Stimulated activated CD8-positive, alpha-beta memory T cell treated with anti-CD3 and anti-CD28 coated beads, Interleukin-4, amount 100 ng/mL, for 1 hour (primary cell): ENCODE measurements at places on chromosomes 5 and 9.

DNA sequence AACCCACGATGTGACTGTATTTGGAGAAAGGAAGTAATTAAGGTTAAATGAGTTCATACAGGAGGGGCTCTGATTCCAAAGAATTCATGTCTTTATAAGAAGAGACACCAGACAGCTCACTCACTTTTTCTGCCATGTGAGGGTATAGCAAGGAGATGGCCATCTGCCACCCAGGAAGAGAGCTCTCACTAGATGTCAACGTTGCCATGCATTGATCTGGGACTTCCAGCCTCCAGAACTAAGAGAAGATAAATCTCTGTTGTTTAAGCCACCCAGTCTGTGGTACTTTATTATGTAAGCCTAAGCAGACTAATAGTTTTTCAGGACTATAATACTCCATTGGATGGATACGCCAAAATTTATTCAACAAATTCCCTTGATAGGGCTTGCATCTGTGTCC is 89.8 kb upstream of the RAD23B start:
- DNase-seq: no peak

GRCh38 chr5:120706877-120707276 is 242.8 kb downstream of the PRR16 start:
- no peak for DNase-seq

- no peak for DNase-seq
Observed at GRCh38 chr9:133171161-133171961, 7.6 kb upstream of the GBGT1 start.

DNA sequence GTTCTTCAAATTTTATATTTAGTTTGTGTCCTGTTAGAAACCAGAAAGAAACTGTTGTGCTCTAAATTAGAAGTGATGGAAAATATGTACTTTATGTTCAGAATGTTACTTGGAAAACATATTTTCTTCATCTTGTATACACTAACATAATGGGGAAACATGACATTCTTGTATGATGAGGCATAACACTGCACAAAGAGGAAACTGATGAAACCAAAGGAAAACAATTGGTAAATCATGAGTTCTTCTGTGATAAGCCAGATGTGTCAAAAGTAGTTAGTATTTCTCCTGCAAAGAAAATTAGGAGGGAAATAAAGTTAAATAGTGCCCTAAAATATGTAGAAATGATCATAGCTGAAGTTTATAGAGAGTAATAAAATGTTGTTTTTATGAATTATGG is 111.1 kb upstream of the FBN2 start:
- DNase-seq: no peak

DNA sequence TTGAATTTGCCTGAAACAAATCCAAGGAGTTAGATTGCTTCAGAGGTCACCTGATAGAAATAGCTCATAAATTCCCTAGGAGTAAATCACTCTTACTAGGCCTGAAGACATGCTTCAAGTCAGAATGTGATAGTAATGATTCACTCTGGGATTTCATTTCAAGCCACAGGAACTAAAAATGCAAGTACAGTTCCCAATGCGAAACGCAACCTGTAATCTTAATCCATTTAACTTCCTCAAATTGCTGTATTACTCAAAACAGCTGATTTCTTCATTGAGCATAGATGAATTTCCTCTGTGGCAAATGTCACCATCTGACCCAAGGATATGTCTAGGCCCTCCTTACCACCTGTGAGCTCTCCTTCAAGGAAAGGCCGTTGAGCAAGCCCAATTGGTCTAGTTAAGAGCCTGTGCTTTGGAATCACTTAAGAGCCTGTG is 32.1 kb upstream of the IL6ST start:
- DNase-seq: no peak

DNA sequence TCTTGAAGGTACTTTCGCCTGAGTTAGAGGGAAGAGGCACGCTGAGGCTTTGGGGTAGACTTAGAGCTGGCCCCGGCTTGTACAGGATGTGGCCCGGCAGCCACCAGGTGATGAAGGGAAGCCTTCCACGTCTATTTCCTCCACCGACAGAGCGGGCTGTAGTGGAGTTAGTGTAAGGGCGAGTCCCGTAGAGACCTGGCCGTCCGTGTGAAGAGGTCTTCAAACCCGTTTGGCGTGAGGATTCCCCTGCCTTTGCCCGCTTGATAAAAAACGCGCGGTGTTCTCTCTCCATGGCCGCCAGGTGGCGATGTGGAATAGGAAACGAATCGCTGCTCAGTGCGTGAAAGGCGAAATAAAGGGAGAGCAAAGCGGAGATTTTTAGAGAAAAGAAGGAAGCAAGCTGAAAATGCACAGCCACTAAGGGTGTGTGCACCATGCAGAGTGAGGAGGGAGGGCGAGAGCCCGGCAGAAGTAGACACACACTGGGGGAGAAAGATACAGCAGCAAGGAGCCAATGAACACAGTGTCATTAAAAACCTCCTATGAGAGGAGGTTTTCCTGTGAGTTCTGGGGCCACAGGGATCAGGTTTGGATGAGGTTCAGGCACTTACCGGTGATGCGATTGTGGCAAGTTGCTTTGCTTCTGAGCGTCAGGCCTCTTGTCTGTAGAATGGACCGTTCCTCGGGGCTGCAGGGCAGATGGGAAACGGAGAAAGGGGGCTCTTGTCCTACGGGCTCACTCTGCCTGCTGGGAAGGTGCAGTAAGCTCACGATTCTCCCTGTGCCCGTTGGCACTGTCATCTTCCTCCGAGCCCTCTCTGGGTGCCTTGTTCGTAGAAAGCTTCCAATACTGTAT is 34.2 kb downstream of the STC2 start:
- DNase-seq: peak; percentile 34

DNA sequence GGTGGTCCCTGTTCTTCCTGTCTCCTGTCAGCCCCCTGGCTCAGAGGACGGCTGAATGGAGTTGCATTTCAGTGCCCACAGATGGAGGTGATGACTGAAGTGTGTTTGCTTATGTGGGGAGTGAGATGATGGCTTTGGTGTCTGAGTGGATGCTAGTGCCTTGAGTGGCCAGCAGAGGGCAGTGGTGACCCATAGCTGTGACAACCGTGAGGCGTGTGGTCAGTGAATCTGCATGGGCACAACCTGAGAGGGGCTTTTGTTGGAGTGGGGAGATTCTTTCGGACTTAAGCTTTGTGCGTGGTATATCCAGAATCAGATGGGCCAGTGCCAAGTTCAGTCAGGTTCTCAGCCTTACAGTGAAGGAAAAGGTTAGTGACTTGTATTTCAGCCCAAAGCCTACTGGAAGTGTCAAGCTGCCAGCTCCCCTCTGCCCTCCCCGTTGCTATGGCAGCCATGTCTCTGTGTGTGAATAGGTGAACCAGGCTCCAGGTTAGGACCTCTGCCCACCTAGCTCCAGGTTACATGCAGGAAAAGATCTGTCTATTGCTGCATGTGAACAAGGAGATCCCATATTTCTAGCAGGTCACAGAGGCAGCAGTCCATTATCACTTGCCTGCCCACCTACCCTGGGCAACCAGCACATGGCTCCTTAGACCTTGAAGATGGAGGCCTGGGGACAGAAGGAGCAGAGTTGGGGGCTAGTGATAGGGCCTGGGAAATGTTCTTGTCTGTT is 14.7 kb upstream of the CXXC5 start:
- DNase-seq: no peak

DNA sequence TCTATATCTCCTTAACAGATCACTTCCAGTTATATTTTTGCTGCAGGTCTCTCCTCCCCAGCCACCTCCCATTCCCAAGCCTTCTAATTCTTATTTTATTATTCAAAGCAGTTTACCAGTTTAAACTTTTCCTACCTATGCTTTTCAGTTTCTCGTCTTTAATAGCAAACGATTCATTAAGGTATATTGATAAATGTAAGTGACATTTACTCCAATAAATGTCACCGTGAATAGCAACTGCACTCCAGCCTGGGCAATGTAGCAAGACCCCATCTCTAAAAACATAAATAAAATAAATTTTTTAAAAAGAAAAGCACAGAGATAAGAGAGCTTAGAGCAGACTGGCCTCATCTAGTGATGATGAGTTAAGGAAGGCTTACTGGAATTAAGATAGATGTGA is 42.6 kb downstream of the ARRDC3 start:
- DNase-seq: no peak

DNA sequence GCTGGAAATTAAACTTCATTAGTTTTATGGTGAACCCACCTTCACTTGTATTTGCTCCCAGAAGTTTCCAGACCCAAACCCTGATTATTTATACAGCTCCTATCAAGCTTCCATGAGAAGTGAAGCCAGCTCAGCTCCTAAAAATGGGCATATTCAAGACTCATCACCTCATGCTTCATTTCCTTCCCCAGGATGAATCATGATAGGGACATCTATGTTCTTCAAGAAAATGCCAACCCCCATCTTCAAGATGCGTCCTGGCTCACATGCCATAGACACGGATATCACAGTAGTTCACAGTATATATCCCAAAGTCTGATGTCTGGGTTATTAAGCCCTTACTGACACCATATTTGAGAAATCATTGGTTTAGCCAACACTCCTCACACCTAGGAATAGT is 217.6 kb downstream of the NPR3 start:
- DNase-seq: no peak

GRCh38 chr9:129580211-129580915 is 40.5 kb downstream of the C9orf50 start:
- no peak for DNase-seq

- no peak for DNase-seq
Observed at GRCh38 chr9:74824654-74825053, 63.1 kb downstream of the TRPM6 start.

GRCh38 chr5:40385544-40385943 is 294.2 kb upstream of the PTGER4 start:
- DNase-seq: no peak

- DNase-seq: no peak
Observed at GRCh38 chr9:105320568-105320967, 76.1 kb downstream of the SLC44A1 start.

DNA sequence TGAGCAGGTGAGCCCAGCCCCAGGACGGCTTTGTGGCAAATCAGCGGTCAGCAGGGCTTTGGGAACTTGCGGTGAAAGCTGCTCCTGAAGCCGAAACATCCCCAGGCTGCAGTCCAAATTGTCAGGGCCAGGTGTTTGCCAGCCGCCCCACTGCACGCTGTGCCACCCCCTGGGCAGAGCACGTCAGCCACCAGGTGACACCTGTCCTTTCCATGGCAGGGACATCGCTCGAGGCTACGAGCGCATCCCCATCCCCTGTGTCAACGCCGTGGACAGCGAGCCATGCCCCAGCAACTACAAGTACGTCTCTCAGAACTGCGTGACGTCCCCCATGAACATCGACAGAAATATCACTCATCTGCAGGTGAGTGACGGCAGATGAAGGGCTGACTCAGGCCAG is 64.4 kb upstream of the CACNA1B start:
- DNase-seq: no peak

GRCh38 chr9:134442085-134442474 is 115.8 kb downstream of the RXRA start:
- DNase-seq: no peak

GRCh38 chr9:120886490-120886967 is 9.5 kb upstream of the PHF19 start:
- DNase-seq: no peak

DNA sequence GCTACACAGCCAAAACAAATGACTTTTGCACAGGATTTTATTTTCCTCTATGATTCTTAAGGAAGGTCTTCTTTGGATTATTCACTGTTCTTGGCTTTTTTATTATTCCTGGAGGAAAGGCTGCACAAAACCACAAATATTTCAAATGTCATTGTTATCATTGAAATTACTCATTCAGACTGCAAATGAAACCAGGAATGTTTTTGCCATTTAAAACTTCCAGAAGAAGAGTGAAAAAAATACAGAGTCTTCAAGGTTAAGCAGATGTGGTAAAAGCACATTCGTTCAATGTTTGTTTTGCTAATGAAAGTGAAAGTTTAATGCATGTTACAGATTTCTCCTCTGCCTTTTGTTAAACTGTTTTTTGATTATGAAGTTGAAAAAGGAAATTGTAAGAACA is 238.2 kb downstream of the TLE4 start:
- DNase-seq: no peak

DNA sequence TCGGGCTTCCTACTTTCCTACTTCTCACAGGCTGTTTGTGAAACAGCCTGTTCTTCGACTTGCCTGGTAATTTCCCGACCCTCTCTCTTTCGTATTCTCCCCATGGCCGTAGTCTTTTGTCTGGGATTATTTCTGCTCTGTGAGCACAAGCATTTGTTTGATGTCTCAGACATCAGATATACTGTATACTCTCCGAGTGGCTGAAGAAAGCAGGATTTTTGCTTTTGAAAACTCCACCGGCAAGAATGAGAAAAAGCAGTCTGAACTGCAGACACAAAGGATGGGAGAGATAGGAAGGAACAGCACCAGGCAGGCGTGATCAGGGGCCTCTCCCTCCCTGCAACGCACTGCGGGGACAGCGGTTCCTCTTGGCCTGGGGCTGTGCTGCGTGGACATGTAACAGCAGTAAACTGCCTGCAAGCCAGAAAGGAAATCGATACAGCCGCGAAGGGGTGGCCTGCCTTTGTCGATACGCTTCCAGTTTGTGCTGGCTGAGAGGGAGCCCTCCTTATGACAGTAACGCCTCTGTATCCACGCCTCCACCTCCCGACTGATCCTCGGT is 313.9 kb upstream of the TLE4 start:
- no peak for DNase-seq

DNA sequence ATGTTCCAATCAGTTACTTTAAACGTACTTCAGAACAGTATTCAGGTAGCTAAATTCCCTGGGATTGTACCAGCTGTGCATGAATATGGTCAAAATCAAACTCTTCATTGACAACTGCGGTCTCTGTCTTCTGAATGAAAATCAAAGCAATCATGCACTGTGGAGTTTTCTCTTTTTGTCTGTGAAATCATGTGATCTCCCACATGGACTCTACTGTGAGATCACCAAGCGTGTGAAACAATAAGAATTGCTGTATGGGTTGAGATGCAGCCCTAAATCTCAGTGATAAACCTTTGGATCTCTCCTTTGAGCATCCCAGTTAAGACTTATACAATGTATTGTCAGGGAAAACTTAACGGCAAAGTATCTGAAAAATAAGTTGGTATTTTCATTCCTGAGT is 6.1 kb downstream of the NRG2 start:
- no peak for DNase-seq

- DNase-seq: no peak
Observed at GRCh38 chr9:108466304-108466703, 389.5 kb downstream of the ACTL7B start.

DNA sequence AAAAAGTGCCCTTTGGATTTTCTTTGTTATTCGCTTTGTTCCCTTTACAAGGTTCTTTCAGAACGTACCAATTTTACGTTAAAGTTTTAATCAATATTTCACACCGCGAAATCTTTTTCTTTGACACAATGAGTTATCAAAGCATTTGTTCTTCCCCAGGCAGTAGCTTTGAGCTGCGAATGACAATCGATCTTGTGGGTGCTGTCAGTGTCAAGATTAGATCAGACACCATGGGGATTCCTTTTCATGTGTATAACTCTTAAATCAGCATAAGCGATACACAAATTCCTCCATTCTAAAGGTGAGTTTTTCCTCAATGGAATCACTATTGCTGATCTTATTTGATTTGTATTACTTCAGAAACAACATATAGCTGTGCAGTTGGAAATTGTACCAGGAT is 145.5 kb downstream of the ST8SIA4 start:
- DNase-seq: no peak
